ENCODE measurements at places on chromosomes 6 and 20.

DNA sequence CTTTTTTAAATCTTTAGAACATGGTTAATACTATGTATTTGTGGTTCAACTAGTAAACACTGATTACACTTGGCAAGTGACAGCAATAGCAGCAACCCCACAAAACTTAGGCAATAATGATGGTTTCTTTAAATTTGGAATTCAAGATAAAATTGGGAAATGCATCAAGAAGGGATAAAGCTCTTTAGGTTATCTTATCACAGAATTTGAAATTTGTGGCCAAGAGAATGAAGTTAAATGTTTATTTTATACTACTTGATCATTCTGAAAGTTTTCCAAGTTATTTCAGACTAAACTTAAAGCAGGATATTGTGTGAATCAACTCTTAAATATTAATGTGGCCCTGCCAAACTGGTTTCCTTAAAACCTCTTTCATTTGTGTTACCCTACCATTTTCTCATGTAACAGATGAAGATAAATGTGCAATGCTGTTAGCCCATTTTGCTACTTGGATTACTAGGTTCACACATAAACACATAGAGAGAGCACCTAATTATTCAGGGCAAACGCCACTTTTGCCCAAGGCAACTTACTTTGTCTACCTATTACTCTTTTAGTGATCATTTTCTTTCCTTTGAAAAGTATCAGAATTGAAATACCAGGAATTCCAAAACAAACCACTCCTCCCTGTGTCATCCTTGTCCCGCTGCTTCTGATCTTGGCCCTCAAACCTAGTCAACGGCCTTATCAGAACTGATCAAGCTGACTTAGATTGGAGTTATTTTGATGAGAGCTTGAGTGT, 186.7 kb upstream of the TENT5A start:
- no peak for DNase-seq

DNA sequence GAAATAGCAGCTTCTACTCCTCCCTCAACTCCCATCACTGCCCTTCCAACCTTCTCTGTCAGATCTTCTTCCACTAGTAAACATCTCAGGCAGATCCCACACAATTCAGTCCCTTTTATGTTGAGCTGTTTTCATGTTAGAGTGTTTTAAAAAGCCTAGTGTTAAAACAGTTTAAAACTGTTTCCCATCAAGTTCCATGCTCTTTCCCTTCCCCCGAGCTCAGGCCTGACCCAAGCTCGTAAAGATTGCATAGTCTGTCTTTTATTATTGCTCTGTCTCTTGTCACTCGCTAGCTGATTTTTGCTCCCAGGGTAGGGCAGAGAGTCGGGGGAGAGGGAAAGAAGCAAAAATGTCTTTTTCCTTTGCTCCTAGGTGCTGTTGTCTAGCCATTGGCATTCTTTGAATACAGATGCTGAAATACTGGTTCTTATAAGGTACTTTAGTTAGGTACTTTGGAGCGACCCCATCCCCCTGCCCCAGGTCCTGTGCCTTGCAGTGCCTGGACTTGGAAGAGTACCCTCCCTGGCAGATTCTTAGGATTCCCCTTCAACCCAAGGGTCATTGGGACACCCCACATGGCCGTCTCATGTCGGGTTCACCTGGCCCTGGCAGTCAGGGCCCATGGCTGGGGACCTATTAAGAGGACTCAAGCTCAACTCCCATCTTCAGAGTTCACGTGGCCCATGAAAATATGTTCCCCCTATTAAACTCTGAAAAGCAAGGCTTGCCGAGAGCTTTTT, 101.2 kb upstream of the ARMC2 start:
- no peak for DNase-seq

DNA sequence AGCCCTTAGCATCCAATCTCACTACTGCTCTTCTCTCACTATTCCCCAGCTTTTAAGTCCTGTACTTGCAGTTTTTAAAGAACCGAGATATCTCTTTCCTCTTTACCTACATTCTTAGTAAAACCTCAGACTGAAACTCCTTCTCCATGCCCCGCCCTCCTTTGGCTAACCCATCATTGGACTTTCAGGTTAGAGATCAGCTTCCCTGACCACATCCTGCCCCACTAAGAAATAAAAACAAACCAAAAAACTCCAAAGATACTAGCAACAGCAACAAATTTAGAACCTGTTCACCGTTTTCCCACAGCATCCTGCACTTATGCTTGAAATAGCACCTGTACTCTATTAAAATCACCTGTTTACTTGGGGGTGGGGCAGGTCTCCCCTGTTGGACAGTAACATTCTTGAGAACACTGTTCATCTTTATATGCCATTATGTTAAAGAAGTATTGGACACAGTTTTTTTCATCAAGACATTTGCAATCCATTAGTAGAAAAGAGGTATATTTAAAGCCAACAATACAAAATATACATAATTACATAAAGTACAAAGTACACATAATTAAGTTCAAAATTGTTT, 16.3 kb upstream of the SMAP1 start:
- DNase-seq = no peak

DNA sequence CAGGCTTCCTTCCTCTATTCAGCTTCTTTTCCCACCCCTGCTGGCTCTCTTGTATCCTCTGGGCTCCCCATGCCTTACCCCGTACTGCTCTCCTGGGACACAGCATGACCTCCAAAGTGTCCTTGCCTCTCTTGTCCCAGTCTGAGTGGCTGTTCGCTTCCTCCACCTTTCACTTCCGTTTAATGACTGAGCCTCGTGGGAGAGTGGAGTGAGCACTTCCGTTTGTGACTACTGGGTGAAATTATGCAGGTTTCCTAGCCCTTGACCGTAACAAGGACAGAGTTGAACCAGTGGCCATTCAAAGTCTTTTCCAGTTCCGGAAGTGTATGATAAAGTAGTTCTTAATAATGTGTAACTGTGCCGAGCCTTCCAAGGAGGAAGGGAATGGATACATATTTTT, 109.2 kb downstream of the ARID1B start:
- DNase-seq = peak; percentile 20

DNA sequence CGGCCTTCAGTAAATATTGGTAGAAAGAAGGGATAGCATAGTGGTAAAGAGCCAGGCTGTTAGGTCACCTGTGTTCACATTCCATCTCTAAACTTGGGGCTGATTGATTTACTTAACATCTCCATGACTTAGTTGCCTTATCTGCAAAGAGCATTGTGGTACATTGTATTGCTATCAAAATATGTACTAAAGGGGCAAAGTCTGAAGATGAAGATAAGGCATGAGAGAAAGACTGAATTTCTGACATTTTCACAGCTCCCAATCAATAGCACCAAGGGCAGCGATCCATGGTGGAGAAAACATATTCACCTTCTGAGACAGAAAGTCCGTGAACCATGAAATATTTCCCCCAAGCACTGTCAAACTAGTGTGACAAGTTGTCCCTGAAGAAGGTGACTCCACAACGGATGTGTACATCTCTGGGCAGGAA, 223.3 kb upstream of the STXBP5 start:
- DNase-seq = no peak

DNA sequence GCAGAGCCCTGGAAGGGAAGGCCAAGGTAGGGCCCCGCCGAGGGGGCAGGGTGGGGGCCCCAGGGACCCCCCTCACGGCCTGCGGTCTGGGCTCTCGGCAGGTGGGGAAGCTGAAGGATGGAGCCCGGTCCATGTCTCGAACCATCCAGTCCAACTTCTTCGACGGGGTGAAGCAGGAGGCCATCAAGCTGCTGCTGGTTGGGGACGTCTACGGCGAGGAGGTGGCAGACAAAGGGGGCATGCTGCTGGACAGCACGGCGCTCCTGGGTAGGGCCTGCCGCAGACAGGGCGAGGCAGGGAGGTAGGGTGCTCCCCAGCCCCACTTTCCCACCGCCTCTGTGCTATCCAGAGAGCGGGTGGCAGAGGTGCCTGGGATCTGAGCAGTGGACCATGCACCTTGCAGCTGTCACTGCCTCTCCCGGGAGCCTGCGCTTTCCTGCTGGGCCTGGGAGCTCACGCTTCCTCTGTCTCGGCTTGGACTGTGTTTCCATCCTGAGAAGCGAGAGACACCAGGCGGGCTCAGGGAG, 83.1 kb downstream of the SYNJ2 start:
- DNase-seq = no peak

DNA sequence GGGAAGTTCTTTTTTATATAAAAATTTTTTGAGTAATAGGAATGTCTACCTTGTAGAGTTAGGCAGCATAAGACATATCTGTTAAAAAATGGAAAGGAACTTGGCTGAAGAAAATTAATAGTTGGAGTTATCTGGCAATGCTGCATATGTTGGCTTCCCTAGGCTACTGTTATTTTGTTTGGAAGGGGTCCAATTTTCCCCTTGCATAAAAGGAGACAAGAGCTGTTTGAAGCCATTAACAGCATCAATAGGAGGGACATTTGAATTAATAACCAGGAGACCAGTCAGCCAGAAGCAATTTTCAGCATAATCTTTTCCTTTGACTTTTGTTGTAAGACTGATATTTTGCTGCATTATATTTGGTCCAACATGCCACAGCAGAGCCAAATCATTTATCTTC, 80.9 kb upstream of the TAB2 start:
- no peak for DNase-seq

DNA sequence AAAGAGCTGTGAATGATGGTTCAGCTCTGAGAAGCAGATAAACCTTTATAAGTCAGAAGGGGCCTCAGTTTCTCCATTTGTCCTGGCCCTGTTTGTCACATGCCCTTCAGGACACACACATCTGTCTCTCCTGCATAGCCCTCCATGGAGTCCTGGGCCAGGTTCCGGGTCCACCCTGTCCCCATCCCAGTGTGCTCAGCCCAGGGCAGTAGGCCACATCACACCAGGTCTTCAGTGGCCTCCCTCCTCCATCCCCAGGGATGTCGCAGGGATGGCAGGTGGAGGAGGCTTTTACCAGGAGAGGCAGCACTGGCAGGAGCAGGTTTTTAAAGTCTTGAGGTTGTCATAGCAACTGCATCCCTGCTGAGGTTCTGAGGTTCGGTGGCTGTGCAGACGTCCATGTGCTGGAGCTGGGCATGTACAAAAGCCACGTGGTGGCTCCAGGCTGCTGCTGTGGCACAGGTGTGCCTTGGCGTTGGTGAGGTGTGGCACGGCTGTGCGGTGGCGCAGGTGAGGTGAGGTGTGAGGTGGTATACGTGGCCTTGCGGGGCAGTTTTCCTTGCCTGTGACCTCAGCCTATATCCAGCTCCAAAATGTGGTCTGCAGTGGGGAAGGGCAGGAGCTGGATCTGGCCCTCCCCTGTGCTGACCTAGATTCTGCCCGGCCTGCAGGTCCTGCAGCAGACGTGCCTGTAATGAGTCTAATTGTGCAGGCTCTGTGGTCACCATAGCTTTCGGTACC, 8.0 kb upstream of the NPBWR2 start:
- no peak for DNase-seq

- no peak for DNase-seq
Measured at GRCh38 chr6:133062696-133063306, 178.4 kb upstream of the EYA4 start.

DNA sequence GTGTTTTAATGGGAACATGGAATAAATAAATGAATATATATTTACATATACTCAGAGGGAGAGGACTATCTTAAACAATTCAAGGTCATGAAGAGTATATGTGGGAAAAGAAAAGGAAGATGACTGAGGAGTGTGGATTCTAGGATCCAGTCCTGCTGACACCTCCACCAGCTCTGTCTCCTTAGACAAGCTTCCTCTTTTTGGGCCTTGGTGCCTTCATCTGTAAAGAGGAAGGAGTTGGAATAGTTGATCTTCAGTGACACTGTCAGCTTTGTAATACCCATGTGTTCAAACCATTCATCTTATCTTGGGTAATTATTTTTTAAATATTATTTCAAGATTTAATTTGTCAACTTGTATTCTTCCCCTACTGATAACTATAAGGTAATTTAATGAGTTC, 338.0 kb downstream of the ADGRB3 start:
- DNase-seq = no peak
